Lung microvascular endothelial cell (primary cell): ENCODE measurements at places on chromosomes 12 and 14. TPM values are rescaled to one million over a fixed set of nuclear protein-coding genes. Genes with fewer than 3 reads are reported as not detected.

Gene FAM181A
- total RNA-seq = not detected in 2 replicates

Gene IRAK3
- 8.5 and 17.3 TPM in 2 replicates for total RNA-seq

Gene HRK
- total RNA-seq = under 0.01 TPM in 1 of 2 replicates, not detected in the other

Gene KLHL33
- under 0.01 TPM in 2 replicates for total RNA-seq

Gene OR4K17
- not detected in 2 replicates for total RNA-seq

Gene LRRC10
- total RNA-seq = not detected in 2 replicates

Gene KCNA5
- total RNA-seq = not detected in 2 replicates

Gene GLIPR1L2
- 0.20 and 0.22 TPM in 2 replicates for total RNA-seq

Gene C1S
- total RNA-seq = under 0.01 and 0.20 TPM in 2 replicates

Gene NGB
- total RNA-seq = not detected in 2 replicates

DNA sequence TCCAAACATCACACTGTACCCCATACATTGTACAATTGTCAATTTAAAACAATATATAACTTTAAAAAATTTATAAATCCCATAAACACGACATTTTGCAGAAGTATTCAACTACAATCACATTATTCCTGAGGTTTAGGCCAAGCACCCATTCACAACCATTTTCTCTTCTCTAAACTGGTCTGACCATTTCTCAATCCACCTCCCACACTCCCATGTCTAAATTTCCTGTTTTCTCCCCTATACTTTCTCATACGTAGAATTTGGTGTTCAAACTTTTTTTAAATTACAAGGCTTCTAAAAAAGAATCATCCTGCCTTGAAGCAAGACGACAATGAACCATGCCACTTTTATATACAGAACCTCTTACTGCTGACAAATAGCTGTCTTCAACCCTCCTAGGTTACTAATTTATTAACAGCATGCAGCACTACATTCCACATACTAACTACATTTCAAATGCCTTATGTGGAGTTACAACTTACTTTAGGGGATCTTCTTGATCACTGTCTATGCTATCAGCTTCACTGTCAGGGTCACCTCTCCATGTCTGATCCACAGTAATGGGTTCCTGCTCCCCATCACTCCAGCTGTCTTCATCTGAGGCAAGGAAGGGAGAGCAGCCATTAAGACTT is 3.4 kb downstream of the KANSL2 start:
- no peak for DNase-seq

DNA sequence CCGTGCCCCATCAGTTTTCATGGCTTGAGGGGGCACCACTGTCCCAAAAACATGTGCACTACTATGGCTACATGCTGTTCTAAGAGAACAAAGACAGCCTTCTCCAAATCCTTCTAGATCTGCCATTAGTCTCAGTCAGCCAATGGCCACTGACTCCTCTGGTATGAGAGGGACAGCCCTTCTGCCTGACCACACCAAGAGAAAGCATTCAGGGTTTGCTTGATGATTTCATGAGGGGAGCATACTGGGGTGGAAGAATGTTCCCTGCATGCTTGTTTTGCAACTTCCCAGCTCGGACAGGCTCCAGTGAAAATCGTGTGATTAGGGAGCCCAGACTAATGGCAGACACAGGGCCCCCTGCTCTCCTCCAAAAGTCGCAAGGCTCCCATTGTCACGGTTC is 199.6 kb upstream of the ALG10B start:
- no peak for DNase-seq

- no peak for DNase-seq
These were observed 311.8 kb downstream of the RPAP3 start for GRCh38 chr12:47394070-47394469.

- DNase-seq = peak; percentile 62
These were observed 20.3 kb upstream of the SYCP3 start for GRCh38 chr12:101759396-101760047.

GRCh38 chr14:26175658-26176057 is 422.2 kb downstream of the NOVA1 start:
- DNase-seq = no peak

DNA sequence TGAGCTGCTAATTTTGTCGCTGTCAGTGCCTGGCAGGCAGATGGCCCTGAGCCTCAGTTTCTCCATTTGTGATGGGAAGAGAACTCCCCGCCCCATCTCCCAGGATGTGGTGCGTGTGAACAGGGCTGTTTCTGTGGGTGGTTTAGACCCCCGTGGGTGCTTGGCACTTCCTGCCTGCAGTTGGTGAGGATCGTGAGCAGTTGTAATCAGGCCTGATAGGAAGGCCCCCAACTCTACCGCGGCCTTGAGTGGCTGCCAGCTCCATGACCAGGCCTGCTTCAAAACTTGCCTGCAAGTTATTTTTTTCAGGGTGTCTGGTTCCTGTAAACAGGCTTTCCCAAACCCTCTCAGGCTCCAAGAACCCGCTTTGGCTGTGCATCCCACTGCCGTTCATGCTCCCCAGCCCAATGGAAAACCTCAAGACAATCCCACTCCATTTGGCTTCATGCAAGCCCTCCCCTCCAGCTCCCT is 138.4 kb downstream of the ZFP36L1 start:
- no peak for DNase-seq

DNA sequence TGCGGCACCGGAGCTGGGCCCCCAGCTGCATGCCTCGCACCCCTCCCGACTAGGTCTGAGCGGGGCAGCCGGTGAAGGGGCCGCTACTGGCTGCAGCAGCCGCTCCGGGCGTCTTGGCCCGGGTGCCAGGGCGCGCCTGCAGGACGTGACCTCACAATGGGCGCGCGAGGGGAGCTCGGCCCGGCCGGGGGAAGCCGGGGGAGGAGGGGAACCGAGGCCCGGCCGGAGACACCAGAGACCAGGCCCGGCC is 353 bp downstream of the BAG5 start:
- peak; percentile 73 for DNase-seq

- no peak for DNase-seq
These were observed 1071.0 kb downstream of the SLC6A15 start for GRCh38 chr12:83841620-83842019.

DNA sequence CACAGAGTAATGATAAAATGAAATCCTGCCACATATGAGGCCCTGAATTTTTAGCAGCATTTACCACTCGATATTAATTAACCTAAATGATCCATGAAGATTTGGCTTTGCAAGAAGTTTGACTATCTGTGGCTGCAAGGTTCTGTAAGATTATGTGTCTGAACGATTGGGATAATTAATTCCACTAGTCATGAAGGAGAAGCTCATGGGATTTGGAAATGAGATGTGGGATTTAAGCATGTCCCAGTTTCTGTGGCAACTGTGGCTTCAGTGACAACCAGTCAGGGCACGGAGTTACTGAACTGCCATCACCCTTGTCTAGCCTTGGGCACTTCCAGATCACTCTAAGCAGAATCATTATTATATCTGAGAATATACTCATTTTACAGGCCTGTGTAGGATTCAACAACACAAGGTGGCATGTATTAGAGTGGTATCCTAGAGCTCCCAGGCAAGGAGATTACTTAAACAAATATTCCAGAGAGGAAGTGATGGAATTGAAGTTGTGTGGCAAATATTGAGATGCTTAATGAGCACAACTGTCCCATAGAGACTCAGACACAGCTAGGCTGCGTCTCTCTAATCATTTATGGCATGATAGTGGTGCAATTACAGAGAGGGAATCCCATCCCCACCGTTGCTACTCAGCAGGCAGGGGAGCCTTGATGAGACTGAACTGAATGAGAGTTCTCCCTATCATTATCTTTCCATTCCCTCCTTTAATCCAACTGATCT is 205.0 kb upstream of the KRR1 start:
- DNase-seq = no peak

GRCh38 chr14:104307627-104308401 is 169.4 kb downstream of the KIF26A start:
- DNase-seq = no peak

DNA sequence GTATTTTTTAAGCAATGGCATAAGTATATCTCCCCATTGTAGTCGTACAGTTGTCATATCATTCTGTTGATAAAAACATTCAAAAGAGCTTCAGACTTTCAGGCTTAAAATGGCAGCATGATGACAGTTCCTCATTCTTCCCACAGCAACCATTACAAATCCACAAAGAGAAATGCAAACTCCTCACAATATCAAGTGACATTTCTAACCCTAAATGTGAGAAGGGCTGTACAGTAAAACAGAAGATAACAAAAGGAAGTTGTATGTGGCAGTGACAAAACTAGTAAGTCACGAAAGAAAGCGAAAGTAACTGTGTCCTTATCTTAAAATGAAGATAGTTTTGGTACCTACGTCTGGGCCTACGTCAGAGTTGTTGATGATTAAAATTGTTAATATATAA is 46.7 kb downstream of the GXYLT1 start:
- peak; percentile 10 for DNase-seq

DNA sequence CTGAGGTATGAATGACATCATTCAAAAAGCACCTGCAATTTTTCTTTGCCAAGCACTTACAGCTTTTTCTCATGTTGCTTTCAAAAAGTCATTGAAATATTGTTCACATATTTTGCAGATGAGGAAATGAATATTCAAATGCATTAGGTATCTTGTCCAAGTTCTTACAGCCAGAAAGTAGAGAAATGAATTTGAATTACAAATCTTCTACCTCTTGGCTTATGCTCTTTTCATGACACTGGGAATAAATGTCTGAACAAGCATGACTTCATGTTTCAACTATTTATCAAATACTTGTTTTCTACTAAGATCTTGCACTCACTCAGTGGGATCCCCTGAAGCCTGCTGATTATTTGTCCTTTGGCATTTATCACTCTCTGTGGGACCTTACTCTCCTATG is 267.2 kb upstream of the BTG1 start:
- DNase-seq = no peak

GRCh38 chr14:21534576-21534975 is 8.4 kb upstream of the SALL2 start:
- DNase-seq = no peak

DNA sequence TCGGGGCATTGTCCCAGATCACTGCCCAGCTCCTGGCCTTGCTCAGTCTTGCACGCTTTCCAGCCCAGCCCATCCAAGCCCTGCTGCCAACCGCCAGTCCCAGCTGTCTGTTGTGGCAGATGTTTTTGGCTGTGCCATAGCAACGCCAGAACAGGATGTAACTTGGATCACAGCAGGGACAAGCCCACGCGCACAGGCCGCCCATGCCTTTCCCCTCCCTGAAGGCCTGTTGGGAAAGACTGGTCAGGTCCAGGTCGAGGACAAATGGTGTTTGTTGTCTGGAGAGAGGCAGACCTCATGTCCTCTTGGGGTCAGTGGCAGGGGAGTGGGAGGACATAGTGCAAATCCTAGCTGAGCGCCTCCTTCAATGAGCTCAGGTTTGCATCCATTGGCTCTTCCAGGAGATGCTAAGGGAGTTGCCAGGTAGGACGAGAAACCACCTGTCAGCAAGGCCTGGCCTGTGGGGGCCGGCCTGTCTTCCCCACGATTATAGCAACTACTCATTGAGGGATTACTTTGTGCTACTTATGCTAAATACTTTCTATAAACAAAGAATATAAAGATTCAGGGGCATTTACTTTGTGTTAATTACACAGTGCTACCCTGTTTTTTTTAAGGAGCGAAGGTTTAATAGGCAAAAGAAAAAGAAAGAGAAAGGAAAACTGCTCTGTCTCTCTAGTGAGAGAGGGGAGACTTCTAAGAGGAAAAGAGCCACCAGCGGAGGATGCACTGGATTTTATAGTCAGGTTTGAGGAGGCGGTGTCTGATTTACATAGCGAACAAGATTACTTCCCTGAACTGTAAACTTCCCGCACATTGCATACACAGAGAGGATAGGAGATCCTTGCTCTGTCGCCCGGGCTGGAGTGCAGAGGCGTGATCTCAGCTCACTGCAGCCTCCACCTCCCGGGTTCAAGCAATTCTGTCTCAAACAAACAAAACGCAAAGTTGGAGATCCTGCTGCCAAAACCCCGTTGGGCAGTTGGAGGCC is 42.8 kb upstream of the CORO1C start:
- DNase-seq = peak; percentile 92

- no peak for DNase-seq
These were observed 48.5 kb downstream of the MDM2 start for GRCh38 chr12:68856510-68856909.

DNA sequence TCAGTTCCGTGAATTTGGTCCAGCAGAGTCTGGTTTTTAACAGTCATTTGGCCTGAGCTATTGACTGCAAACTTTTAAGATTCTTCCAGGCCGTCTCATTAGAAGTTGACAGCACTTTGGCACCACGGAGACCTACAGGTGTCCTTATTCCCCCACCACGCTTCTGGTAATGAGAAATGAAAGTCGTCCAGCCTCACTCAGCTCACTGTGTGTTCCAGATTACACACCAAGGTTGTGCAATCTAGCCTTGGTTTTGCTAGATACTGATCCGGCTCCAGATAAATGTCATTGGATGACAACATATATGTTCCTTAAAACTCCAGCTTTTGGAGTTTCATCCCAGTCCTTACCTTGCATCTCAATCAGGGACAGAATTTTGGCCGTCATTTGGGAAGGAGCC is 210.4 kb downstream of the CHST11 start:
- DNase-seq = no peak

DNA sequence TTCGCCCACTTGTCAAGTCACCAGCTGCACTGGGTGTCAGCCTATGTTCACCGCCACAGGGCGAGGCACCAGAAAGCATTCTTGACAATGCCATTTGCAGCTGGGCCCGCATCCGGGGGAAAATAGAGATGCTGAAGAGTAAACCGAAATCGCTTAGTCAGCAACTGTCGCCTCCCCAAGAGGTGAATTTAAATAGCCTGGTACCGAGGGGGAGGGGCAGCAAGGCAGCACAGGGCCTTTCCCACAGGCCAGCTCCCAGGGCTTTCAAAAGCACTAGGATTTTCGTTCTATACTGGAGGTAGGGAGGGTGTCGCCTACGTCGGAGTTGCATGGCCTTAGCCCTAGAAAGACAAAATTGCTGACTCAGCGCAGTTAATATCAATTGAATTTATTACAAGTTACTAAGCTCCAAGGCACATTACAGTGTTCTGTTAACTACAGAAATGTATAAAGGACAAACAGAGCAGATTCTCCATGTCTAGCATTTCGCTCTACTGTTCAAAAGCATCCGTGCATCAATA is 4.3 kb downstream of the IRF2BPL start:
- DNase-seq = no peak

GRCh38 chr12:46659824-46660223 is 166.0 kb downstream of the SLC38A4 start:
- peak; percentile 83 for DNase-seq

DNA sequence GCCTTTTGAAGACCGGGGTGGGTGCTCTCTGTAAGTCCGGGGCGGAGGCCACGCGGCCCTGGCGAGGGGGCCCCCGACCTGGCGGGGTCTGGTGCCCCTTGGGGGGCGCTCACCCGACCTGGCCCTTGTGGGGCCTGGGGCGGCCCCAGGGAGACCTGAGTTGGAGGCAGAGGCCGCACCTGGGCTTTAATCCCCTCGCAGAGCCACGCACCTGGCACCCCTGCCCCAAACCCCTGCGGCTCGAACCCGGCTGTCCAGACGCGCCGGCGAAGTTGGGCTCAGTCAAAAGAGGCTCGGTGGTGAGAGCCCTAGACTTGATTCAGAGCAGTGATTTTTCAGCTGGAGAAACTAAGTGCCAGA is 267 bp downstream of the CFAP251 start:
- no peak for DNase-seq
